ENCODE measurements at places on chromosomes 3 and 15. TPM values are rescaled to one million over a fixed set of nuclear protein-coding genes. Genes with fewer than 3 reads are reported as not detected.

GRCh38 chr3:170811515-170811914 is 58.5 kb downstream of the RPL22L1 start:
- H3K4me3 ChIP-seq, result no peak overlapping the region
- H3K27ac ChIP-seq, result no peak overlapping the region
- H3K4me1 ChIP-seq, result peaks cover 5% of the 10 kb centered on the region

ROPN1 gene
- not detected for total RNA-seq

DNA sequence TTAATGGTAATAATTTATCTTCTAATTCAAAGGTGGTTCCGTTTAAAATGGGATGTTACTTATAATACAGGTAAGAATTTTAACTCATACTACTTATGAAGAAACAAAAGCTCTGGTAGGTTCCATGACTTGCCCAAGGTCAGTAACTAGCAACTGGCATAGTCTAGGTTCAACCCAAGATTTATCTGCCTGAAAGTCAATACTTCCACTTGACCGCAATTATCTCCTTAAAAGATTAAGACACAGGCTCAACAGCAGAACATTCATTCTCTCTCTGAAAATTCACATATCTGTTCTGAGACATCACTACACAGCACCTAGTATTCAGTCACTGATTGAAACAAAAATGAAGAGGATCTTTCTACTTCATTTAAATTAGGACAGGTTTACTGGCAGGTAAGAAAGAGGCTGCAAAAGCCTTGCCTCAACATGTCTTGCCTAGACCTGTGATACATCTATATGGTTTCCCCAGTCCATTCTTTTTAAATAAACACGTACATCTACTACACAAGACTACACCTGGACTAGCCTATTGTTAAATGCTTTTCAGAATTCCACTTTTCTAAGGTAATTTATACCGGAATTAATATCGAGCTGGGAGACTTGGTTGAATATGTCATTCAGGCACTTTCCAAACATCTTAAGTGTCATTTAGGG is 1.2 kb downstream of the CSNK1G1 start:
- H3K4me3 ChIP-seq, result peak overlapping the region; percentile 93
- no peaks in the 10 kb centered on the region for H3K27me3 ChIP-seq
- ATAC-seq, result no peak
- H3K36me3 ChIP-seq, result peaks cover 28% of the 10 kb centered on the region
- peaks cover 13% of the 10 kb centered on the region for H3K4me1 ChIP-seq
- peak overlapping the region; percentile 94 for H3K27ac ChIP-seq

GOLGA6L7 gene
- not detected for total RNA-seq

- no peaks in the 10 kb centered on the region for H3K36me3 ChIP-seq
- H3K27me3 ChIP-seq, result peaks cover 27% of the 10 kb centered on the region
- H3K4me3 ChIP-seq, result no peak overlapping the region
- no peak for ATAC-seq
- H3K27ac ChIP-seq, result no peak overlapping the region
Measured at GRCh38 chr15:94021621-94022320, 209.6 kb upstream of the MCTP2 start.

- ATAC-seq, result no peak
- no peak overlapping the region for H3K4me3 ChIP-seq
- no peak overlapping the region for H3K27ac ChIP-seq
- H3K27me3 ChIP-seq, result peaks cover 14% of the 10 kb centered on the region
Measured at GRCh38 chr3:133054586-133054985, 16.4 kb downstream of the TMEM108 start.

DNA sequence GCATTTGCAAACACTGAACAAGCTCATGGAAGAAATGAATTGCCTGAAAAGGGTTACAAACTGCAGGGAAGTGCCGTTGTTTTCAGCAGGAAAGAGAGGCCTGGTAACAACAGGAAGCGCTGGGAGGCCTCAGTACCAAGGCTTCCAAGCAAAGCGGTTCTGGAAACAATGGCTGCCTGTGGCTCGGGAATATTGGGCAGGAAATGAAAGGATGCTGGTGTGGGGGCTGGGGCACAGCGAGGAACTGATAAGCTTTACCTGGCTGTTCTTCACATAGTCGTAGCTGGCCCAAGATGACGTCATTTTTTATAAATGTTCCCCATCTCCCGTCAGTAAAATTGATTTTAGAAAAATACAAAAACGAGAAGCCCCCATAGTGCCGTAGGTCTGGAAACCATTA is 55.9 kb downstream of the ARHGAP31 start:
- H3K4me3 ChIP-seq, result no peak overlapping the region
- H3K27me3 ChIP-seq, result no peaks in the 10 kb centered on the region
- no peak for ATAC-seq
- H3K36me3 ChIP-seq, result no peaks in the 10 kb centered on the region
- no peak overlapping the region for H3K27ac ChIP-seq

FAM174B gene
- 5.7 TPM for total RNA-seq

DNA sequence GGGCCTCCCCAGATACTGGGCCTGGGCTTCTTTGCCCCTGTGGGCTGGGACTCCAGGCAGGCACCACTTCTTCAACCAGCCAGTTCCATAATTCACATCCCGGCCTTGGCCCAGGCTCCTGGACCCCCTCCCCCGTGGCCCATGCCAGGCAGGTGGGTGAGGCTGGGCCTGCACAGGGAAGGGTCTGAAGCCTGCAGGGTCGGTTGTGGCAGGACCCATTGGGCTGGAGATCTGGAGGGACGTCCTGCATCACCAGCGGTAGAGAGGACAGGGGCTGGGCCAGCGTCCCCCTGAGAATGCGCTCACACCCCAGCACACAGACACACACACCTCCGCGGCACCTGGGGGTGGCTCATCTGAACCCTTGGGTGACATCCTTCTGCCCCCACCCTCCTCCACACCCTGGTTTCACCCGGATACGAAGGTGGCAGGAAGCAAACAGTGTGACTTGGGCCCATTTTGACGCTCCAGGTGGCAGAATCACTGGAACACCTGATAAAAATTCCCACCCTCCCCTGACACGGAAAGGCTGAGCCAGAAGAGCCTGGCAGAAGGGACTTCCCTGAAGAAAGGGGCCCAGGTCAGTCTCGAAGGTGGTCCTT is 15.4 kb downstream of the ZDHHC19 start:
- H3K4me1 ChIP-seq, result peaks cover 21% of the 10 kb centered on the region
- H3K27ac ChIP-seq, result no peak overlapping the region
- H3K4me3 ChIP-seq, result peak overlapping the region; percentile 16
- ATAC-seq, result no peak
- no peaks in the 10 kb centered on the region for H3K27me3 ChIP-seq

FSTL1 gene
- total RNA-seq, result 1.4 TPM

GRCh38 chr3:127067116-127067910 is 84.4 kb downstream of the PLXNA1 start:
- no peaks in the 10 kb centered on the region for H3K36me3 ChIP-seq
- no peak overlapping the region for H3K4me3 ChIP-seq
- H3K27me3 ChIP-seq, result peaks cover 23% of the 10 kb centered on the region
- no peak for ATAC-seq
- no peak overlapping the region for H3K27ac ChIP-seq

CAND2 gene
- total RNA-seq, result 0.19 TPM

- no peaks in the 10 kb centered on the region for H3K27me3 ChIP-seq
- H3K36me3 ChIP-seq, result peaks cover 6% of the 10 kb centered on the region
- peaks cover 19% of the 10 kb centered on the region for H3K4me1 ChIP-seq
- H3K4me3 ChIP-seq, result peak overlapping the region; percentile 66
- H3K27ac ChIP-seq, result no peak overlapping the region
- ATAC-seq, result no peak
Measured at GRCh38 chr3:39191111-39191510, 1.3 kb downstream of the XIRP1 start.

- peaks cover 13% of the 10 kb centered on the region for H3K27me3 ChIP-seq
- no peak overlapping the region for H3K27ac ChIP-seq
- no peak for ATAC-seq
- no peaks in the 10 kb centered on the region for H3K36me3 ChIP-seq
Measured at GRCh38 chr3:151047636-151048035, 37.8 kb upstream of the MED12L start.

PCLAF gene
- total RNA-seq, result 61.5 TPM
